Esophagus squamous epithelium (tissue), 5 donors: ENCODE measurements at places on chromosomes 7 and 10.

- no peak for DNase-seq
- H3K4me1 ChIP-seq, result peaks cover 7% of the 10 kb centered on the region
- H3K36me3 ChIP-seq, result no peaks in the 10 kb centered on the region
- peak within 1 kb of the TSS; percentile 58 for H3K4me3 ChIP-seq
Measured at GRCh38 chr7:139523199-139523941, at the start of gene CLEC2L. Gene CLEC2L, plus strand, starts transcription at chr7:139523685. Its CDS starts 243 bp downstream, at chr7:139523928.

DNA sequence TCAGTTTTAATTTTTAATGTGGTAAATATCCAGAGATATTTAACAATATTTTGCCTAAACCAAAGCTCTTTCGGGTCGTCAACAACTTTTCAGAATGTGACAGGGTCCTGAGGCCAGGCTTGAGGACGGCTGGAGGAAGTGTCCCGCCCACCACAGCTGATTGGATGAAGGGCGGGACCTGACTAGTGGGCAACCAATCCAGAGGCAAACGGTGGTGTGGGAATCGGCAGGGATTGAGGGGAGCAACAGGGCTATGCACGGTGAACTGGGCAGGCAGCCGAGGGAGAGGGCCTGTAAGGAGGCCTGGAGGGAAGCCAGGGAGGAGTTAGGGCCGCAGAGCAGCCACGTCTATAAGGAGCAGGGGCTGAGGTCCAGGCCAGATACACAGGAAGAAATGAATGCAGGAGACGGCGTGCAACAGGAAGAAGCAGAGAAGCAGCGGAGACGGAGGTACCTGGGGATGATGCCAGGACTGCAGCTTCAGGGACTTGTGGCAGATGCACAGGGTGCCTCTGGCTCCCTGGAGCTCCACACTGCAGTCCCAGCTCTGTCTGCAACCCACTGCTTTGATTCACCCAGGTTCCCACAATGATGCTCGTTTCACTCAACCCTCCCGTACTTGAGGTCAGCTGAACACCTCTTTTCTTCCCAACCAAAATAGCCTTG lies 46.1 kb upstream of the ZMIZ1 start:
- peaks cover 40% of the 10 kb centered on the region for H3K4me1 ChIP-seq
- no peaks in the 10 kb centered on the region for H3K36me3 ChIP-seq
- no peak for DNase-seq
- H3K27me3 ChIP-seq, result no peaks in the 10 kb centered on the region

DNA sequence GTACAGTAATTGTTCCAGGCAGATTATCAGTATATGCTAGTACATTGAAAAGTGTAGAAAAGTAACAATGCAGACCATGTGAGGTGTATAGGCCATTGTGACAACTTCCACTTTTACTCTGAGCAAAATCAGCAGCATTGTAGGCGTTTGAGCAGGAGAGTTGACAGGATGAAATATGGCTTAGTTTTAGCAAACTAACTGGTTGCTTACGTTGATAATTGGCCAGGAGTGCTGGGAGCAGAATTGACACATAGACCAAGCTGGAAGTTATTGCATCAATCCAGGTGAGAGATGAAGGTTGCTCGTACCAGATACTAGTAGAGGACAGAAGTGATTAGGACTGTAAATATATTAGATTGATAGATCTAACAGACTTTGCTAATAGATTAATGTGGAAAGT lies 46.0 kb downstream of the LCOR start:
- no peak for DNase-seq
- no peak overlapping the region for H3K27ac ChIP-seq
- no peak overlapping the region for H3K4me3 ChIP-seq
- no peaks in the 10 kb centered on the region for H3K27me3 ChIP-seq
- H3K4me1 ChIP-seq, result peaks cover 40% of the 10 kb centered on the region
- H3K36me3 ChIP-seq, result no peaks in the 10 kb centered on the region

DNA sequence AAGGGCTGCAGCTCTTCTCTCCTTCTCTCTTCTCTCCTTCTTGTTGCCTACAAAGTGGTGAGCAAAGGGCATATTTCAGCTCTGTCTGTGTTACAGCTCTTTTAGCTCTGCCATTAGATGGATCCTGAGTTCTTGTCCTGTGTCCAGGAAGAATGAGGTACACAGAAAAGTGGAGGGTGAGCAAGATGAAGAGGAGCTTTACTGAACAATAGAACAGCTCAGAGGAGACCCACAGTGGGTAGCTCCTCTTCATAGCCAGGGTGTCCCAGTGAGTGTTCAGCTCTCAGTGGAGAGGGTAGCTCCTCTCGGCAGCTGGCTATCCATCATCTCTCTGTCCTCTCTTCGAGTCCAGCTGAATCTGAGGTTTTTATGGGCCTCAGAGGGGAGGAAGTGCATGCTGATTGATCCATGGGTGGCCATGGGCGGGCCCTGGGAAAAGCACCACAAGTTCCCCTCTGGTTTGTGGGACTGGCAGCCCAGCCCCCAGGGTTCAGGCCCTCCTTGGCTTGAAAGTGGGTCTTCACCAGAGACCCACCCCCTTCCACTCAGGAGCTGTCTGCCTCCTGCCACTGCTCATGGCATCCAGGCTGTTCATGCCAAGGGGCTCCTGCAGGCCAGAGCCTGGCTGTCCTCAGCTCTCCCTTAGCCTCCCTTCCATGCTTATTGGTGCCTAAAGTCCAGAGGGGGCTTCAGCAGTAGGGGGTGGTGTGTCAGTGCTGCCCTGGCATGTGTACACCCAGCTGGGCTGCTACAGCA lies 109.1 kb upstream of the FAM180A start:
- H3K27ac ChIP-seq, result peak overlapping the region; percentile 75
- H3K4me3 ChIP-seq, result no peak overlapping the region
- peaks cover 65% of the 10 kb centered on the region for H3K4me1 ChIP-seq
- no peaks in the 10 kb centered on the region for H3K36me3 ChIP-seq
- no peak for DNase-seq
- H3K27me3 ChIP-seq, result no peaks in the 10 kb centered on the region

DNA sequence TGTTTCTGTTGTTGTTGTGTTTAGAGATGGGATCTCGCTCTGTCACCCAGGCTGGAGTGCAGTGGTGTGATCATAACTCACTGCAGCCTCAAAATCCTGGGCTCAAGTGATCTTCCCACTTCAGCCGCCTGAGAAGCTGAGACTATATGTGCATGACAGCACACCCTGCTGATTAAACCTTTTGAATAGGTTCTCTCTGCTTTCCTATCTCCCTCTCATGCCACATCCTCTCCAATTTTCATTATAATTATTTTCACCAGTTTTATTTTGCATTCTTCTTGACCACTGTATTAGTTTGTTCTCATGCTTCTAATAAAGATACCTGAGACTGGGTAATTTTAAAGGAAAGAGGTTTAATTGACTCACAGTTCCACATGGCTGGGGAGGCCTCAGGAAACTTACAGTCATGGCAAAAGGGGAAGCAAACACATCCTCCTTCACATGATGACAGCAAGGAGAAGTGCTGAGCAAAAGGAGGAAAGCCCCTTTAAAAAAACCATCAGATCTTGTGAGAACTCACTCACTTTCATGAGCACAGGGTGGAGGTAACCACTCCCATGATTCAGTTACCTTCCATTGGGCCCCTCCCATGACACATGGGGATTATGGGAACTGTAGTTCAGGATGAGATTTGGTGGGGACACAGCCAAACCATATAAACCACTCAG lies 12.9 kb downstream of the AGK start:
- H3K4me1 ChIP-seq, result no peaks in the 10 kb centered on the region
- H3K36me3 ChIP-seq, result peaks cover 97% of the 10 kb centered on the region
- no peak overlapping the region for H3K4me3 ChIP-seq
- no peak for DNase-seq
- H3K27ac ChIP-seq, result no peak overlapping the region

GRCh38 chr7:105638902-105639495 lies 57.7 kb upstream of the EFCAB10 start:
- no peak for DNase-seq
- H3K27me3 ChIP-seq, result no peaks in the 10 kb centered on the region
- H3K27ac ChIP-seq, result no peak overlapping the region

- H3K27ac ChIP-seq, result no peak overlapping the region
- peaks cover 18% of the 10 kb centered on the region for H3K36me3 ChIP-seq
- DNase-seq, result no peak
- H3K4me1 ChIP-seq, result peaks cover 30% of the 10 kb centered on the region
- H3K27me3 ChIP-seq, result no peaks in the 10 kb centered on the region
- H3K4me3 ChIP-seq, result no peak overlapping the region
Measured at GRCh38 chr7:12646139-12646538, 41.3 kb upstream of the ARL4A start.

- H3K4me3 ChIP-seq, result no peak overlapping the region
- H3K4me1 ChIP-seq, result no peaks in the 10 kb centered on the region
- DNase-seq, result no peak
- no peaks in the 10 kb centered on the region for H3K36me3 ChIP-seq
- no peak overlapping the region for H3K27ac ChIP-seq
Measured at GRCh38 chr7:93202594-93203250, 23.5 kb downstream of the HEPACAM2 start.

- no peaks in the 10 kb centered on the region for H3K27me3 ChIP-seq
- no peaks in the 10 kb centered on the region for H3K36me3 ChIP-seq
- H3K4me1 ChIP-seq, result peaks cover 26% of the 10 kb centered on the region
- H3K27ac ChIP-seq, result no peak overlapping the region
Measured at GRCh38 chr10:79492839-79493238, 19.5 kb upstream of the EIF5AL1 start.

GRCh38 chr7:36349626-36350025 lies 40.0 kb upstream of the ANLN start:
- no peaks in the 10 kb centered on the region for H3K36me3 ChIP-seq
- no peak overlapping the region for H3K27ac ChIP-seq
- H3K4me1 ChIP-seq, result no peaks in the 10 kb centered on the region
- DNase-seq, result no peak
- no peak overlapping the region for H3K4me3 ChIP-seq

GRCh38 chr7:36310897-36311296 lies 78.8 kb upstream of the ANLN start:
- no peak for DNase-seq
- H3K27ac ChIP-seq, result no peak overlapping the region
- no peak overlapping the region for H3K4me3 ChIP-seq
- no peaks in the 10 kb centered on the region for H3K27me3 ChIP-seq

GRCh38 chr10:132544744-132545658 lies 7.4 kb downstream of the INPP5A start:
- H3K27me3 ChIP-seq, result no peaks in the 10 kb centered on the region
- H3K4me1 ChIP-seq, result peaks cover 83% of the 10 kb centered on the region
- no peak for DNase-seq
- no peak overlapping the region for H3K4me3 ChIP-seq
- no peak overlapping the region for H3K27ac ChIP-seq

- no peaks in the 10 kb centered on the region for H3K4me1 ChIP-seq
- no peak for DNase-seq
- no peak overlapping the region for H3K4me3 ChIP-seq
- H3K27me3 ChIP-seq, result no peaks in the 10 kb centered on the region
- no peaks in the 10 kb centered on the region for H3K36me3 ChIP-seq
Measured at GRCh38 chr10:112783351-112784021, 166.6 kb upstream of the TCF7L2 start.

DNA sequence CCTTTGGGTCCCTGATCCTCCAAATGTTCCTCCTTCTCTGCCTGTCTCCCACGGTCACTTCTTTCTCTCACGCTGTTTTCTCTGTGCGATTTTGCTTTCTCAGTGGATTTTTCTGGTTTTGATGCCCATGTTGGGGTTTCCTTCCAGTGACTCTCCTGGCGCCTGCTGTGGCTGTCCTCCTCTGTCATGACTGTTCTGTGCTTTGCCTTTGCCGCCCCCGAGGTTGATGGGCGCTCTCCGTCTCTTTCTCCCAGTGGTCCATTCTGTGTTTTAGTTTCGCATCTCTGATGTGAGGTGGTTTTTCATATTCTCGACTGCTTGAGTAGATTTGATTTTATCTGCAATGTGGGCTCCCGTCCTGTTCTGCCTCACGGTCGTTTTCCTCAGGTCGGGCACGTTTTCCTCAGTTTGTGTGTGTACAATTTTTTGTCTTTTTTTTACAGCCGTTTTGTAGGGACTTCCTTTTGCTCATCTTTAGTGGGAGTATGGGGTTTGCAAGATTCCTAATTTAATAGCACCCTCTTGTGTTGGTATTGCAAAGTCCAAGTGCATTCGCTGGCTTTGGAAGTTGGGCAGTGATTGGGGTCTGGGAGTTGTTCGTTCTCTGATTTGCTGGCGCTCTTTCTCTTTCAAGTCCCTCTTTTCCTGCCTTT lies 100.0 kb downstream of the INPP5A start:
- H3K4me1 ChIP-seq, result peaks cover 56% of the 10 kb centered on the region
- DNase-seq, result no peak
- H3K27me3 ChIP-seq, result no peaks in the 10 kb centered on the region

GRCh38 chr10:8279598-8279997 lies 225.1 kb downstream of the GATA3 start:
- no peak overlapping the region for H3K27ac ChIP-seq
- H3K27me3 ChIP-seq, result no peaks in the 10 kb centered on the region
- DNase-seq, result no peak
- H3K36me3 ChIP-seq, result no peaks in the 10 kb centered on the region

GRCh38 chr10:112434988-112435619 lies 11.6 kb downstream of the ZDHHC6 start:
- H3K27me3 ChIP-seq, result no peaks in the 10 kb centered on the region
- no peak overlapping the region for H3K4me3 ChIP-seq
- peaks cover 7% of the 10 kb centered on the region for H3K36me3 ChIP-seq
- no peaks in the 10 kb centered on the region for H3K4me1 ChIP-seq
- no peak for DNase-seq

- no peaks in the 10 kb centered on the region for H3K27me3 ChIP-seq
- no peak for DNase-seq
- H3K27ac ChIP-seq, result no peak overlapping the region
Measured at GRCh38 chr7:21107101-21107500, 320.4 kb upstream of the SP8 start.

DNA sequence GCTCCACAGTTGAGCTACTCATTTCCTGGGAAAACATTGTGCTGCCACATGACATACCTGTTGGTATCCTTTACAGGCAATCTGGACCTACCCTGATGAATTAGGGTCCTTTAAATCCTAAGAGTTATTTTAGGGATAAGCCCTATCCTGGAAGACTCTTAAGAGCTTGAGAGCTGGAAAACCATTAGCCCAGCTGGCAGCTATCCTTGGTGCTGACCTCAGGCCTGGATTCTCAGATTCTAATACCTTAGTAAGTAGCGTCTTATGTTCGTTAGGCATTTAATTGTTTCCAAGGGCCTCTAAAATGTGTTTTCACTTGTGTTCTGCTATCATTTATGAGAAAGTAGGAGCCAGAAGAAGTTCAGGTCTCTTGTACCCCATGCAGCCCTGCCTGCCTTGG lies 93.0 kb upstream of the SORCS3 start:
- no peaks in the 10 kb centered on the region for H3K27me3 ChIP-seq
- no peaks in the 10 kb centered on the region for H3K4me1 ChIP-seq
- no peak overlapping the region for H3K27ac ChIP-seq
- H3K36me3 ChIP-seq, result no peaks in the 10 kb centered on the region
- no peak overlapping the region for H3K4me3 ChIP-seq

DNA sequence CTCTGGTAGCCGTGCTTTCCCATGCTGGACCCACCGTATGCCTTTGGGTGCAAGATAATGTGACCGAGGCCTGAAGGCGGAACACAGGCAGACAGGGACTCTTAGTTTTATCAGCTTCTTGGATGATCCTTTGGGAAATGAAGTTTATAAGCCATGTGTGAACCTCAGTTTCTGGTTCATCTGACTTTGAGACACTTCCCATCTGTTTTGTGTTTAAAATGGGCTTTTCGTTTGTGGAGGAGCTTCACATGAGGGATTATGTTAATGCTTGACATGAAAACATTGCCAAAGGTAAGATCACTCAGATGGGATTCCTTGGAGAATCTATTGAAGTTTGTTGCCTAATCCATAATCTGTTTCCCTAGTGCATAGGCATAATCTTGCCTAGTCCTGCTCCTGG lies 249.8 kb upstream of the LYZL1 start:
- H3K4me1 ChIP-seq, result no peaks in the 10 kb centered on the region
- no peak overlapping the region for H3K27ac ChIP-seq
- DNase-seq, result no peak
- H3K36me3 ChIP-seq, result no peaks in the 10 kb centered on the region
- no peaks in the 10 kb centered on the region for H3K27me3 ChIP-seq

- no peaks in the 10 kb centered on the region for H3K4me1 ChIP-seq
- no peak for DNase-seq
- no peaks in the 10 kb centered on the region for H3K27me3 ChIP-seq
Measured at GRCh38 chr7:136956671-136957070, 88.2 kb downstream of the CHRM2 start.
